ENCODE measurements at places on chromosomes 5 and 9.
A peak's percentile ranks its signal among the peaks of the same experiment; 100 is the strongest.

DNA sequence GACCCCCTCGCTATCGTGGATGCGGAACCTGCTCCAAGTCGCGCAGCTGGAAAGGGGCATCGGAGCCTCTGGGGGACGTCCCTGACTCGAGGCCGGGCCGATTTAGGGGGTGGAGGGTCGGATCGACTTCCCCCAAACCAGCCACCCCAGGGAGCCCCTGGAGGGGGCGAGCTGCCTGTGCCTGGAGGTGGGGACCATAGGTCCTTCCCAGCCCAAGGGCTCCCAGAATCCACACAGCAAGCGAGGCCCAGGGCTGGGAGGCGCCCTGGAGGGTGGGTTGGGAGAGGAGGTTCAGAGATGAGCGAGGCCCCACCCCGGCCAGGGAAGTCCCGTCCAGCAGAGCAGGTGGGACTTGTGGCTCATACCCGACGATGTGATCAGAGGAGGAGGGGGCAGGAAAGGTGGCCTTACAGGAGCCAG, 147.6 kb downstream of the GAPVD1 start:
- no peak for DNase-seq

GRCh38 chr9:112174222-112174964, 704 bp downstream of the SUSD1 start:
- peak; percentile 68 for DNase-seq

- DNase-seq, result no peak
Measured at GRCh38 chr5:112931473-112931872, 9.4 kb upstream of the REEP5 start.

- no peak for DNase-seq
Measured at GRCh38 chr9:122387536-122387935, 16.7 kb downstream of the PTGS1 start.

DNA sequence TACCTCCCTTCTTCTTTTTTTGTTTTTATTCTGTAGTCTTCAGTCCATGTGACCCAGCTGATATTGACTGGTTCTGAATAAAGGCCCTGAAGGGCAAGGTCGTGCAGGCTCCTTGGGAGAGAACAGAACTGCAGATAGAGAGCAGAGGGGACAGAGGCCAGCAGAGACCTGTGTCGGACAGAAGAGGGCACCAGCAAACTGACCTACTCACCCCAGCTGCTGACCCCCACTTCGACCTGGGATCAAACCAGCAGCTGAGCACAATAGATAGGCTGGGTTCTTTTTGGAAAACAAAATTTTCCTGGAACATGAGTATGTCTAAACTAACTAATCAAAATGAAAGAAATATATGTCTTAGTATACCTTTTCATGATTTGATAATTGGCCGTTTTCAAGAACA, 695.1 kb downstream of the NR2F1-AS1 start:
- DNase-seq, result no peak

GRCh38 chr9:68781928-68782327, 76.9 kb downstream of the PIP5K1B start:
- DNase-seq, result no peak

GRCh38 chr9:134925011-134925511, 7.3 kb upstream of the FCN1 start:
- DNase-seq, result no peak

DNA sequence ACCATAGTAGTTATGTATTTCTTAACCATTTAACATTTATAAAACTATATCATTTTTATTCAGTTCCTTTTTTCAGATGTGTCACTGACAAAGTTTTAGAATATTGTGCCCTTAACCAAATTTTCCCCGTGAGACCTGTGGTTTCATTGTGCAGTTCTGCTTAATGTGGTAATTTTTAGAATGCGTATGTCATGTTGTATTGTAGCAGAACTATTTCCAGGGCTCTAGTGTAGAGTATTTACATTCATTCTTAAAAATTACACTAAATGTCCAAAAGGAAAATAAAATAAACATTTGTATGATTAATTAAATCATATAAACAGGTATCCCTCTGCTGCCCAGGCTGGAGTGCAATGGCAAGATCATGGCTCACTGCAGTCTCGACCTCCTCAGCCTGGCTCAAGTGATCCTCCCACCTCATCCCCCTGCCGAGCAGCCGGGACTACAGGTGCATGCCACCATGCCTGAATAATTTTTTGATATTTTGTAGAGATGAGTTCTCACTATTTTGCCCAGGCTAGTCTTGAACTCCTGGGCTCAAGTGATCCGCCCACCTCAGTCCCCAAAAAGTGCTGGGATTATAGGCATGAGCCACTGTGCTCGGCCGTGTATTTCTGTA, 15.4 kb downstream of the SERINC5 start:
- no peak for DNase-seq
